ENCODE measurements at places on chromosomes 3 and 15. TPM values are rescaled to one million over a fixed set of nuclear protein-coding genes. Genes with fewer than 3 reads are reported as not detected.
A peak's percentile ranks its signal among the peaks of the same experiment; 100 is the strongest.

Gene IL5RA
- total RNA-seq = not detected

Gene MUC13
- total RNA-seq = not detected

GRCh38 chr3:31841515-31841914 lies 139.5 kb downstream of the OSBPL10 start:
- DNase-seq = no peak

GRCh38 chr15:40427188-40427587 lies 13.6 kb upstream of the BAHD1 start:
- DNase-seq = no peak

- no peak for DNase-seq
Measured at GRCh38 chr15:62085740-62086139, 19.0 kb downstream of the C2CD4A start.

Gene DCLK3
- not detected for total RNA-seq

GRCh38 chr3:69065318-69065964 lies 13.3 kb upstream of the TMF1 start:
- DNase-seq = no peak

Gene RTP1
- total RNA-seq = not detected

DNA sequence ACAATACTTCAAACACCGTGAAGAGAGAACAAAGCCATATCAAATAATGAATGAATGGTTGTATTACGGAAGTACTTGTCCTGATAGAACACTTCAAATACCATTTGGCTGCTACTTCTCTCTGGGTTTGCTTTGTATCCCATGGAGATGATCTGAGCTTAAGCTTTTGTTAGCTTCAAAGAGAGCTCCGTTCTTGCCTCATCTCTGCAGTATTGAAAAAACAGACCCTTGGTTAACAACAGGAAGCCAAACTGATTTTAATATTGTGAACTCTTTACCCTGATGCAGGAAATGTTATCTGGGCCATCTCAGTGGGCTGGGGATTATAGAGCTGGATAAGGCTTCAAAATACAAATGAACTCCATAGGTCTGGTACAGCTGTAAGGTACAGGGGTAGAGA lies 101.0 kb downstream of the CHL1 start:
- no peak for DNase-seq

Gene SCAMP2
- 13.2 TPM for total RNA-seq

DNA sequence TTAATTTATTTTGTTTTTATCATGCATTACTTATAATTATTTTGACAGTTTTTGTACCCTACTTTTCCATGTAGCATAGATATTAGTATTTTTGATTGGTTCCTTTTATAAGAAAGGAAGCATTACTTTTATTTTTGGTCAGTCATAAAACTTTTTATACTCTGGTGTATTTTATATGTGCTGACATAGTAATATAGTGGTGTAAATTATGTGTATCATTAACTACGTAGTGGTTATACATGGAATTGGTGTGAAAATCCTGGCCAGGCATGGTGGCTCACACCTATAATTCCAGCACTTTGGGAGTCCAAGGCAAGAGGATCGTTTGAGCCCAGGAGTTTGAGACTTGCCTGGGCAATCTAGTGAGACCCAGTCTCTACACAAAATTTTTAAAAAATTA lies 18.8 kb upstream of the NIPA2 start:
- DNase-seq = no peak

Gene TTLL13
- not detected for total RNA-seq

- DNase-seq = no peak
Measured at GRCh38 chr3:40521254-40521653, 3.5 kb upstream of the ZNF621 start.

Gene EXD1
- total RNA-seq = 0.03 TPM

- no peak for DNase-seq
Measured at GRCh38 chr3:145368748-145369147, 792.2 kb downstream of the PLOD2 start.

GRCh38 chr3:59444294-59444671 lies 394.5 kb upstream of the CFAP20DC start:
- no peak for DNase-seq

DNA sequence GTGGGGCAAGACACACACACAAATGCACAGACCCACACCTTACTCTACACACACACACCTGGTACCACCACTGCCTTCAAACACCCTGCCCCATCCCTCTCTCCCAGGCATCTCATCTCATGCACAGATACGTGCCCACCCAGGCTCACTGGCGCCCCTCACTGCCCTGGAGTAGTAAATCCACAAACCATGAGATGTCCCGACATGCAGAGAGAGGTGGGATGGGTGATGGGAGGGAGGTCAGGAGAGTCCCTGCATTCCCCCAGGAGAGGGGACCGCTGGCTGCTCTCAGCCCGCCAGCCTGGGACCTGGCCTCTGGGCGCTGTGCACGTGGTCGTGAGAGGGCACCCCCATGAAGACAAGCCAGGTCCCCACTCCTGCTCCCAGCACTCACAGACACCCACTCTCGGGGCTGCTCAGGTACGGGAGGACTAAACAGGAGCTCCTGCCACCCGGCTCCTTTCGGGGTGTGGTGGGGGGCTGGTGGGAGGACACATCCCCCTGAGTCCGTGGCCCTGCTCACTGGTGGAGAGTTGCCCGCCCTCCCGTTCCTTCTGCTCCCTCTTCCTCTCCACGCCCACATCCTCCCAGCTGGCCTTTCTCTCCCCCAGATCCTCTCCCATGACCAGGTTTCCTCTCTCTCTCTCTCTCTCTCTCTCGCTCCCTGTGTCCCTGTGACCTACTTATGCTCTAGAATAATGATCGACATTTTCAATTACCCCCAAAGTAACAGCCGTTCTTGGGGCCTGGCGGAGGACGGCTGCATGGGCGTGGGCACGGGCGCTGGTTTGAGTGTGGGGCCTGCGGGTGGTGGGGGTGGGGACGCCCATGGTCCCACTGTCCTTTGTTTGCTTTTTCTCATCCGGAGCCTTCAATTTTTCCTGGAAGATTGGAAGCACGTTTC lies 18.9 kb upstream of the CSPG4 start:
- peak; percentile 71 for DNase-seq

Gene WDR72
- total RNA-seq = not detected

GRCh38 chr15:90086868-90087268 lies 15.4 kb downstream of the IDH2 start:
- DNase-seq = peak; percentile 17

Gene TRIM71
- 24.6 TPM for total RNA-seq

GRCh38 chr15:96177279-96177678 lies 153.2 kb upstream of the NR2F2 start:
- no peak for DNase-seq

- DNase-seq = no peak
Measured at GRCh38 chr15:65311760-65312159, 7.3 kb downstream of the RNU5B-1 start.

- DNase-seq = no peak
Measured at GRCh38 chr15:85097250-85097649, 115.6 kb downstream of the PDE8A start.

DNA sequence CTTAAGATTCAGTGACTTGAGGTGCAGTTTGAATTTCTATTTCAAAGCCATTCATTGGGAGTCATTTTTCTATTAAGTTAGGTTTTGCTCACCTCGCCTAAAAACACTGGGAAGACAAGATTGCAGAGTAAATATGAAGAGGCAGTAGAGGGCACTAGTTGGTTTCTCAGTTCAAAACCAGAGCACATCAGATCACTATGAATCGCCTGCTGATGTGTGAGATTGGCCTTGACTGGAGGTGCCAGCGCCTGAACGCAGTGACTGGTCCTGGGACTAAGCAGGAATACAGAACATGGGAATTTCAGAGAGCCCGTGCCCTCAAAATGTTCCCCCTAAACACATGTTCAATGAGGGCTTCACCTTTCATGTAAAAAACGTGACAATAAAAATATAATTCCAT lies 229.0 kb downstream of the ITPR1 start:
- peak; percentile 72 for DNase-seq

DNA sequence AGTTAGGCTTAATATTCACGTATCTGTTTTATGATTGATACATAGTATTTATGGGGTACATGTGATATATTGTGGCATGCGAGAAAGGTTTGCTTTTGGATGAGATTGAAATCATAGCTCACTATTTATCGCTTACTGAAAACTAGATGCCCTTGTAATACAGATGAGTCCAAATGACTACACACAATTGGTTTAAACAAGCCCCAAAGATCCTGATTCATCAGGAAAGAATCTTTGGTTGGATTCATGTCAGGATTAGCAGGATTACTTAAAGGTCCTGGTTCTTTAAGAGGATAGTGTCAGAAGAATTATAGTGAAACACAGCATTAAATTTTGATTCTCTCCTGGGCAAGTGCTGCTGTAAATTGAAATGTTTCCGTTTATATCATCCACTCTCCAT lies 18.6 kb upstream of the AADAC start:
- DNase-seq = no peak

DNA sequence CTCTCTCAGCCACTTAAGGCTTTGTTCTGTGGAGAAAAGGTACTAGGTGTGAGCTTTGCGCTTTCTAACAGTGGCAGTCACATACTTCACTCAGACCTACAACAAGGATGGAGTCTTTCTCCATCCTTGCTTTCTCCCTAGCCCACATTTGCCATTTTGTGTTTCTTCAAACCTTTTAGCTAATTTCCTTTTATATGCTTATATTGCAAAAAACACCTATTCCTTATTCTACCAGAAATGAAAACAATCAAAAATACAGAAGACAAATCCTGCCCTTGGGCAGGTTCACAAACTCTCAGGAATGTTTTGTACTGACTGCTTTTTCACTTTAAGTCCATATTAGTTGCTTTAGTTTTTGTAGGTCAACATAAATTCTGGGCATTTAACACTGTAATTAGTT lies 914.2 kb downstream of the SQOR start:
- no peak for DNase-seq

DNA sequence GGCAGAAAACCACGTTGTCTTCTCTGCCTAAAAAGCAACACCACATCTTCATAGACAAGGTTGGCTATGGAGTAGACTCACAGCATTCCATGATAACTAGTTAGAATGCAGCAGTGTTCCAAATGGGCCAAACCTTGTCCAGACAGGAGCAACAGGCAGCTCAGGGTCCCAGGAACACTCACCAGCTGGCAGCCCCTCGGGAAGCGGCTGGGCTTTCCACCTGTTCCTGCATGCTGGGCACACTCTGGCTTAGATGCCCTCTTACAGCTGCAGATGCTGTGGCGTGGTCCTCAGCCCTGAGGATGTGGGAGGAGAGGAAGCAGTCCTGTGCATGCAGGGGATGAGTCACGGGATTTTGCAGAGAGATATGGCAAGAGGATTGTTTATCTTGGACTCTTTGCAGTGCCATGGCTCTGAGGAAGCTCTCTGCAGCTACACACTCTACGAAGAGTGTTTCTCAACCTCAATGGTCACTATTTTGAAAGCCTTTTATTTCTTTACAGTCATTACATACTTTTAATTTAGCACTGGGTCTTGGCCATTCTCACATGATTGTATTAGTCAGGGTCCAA lies 11.3 kb downstream of the NRROS start:
- DNase-seq = no peak

DNA sequence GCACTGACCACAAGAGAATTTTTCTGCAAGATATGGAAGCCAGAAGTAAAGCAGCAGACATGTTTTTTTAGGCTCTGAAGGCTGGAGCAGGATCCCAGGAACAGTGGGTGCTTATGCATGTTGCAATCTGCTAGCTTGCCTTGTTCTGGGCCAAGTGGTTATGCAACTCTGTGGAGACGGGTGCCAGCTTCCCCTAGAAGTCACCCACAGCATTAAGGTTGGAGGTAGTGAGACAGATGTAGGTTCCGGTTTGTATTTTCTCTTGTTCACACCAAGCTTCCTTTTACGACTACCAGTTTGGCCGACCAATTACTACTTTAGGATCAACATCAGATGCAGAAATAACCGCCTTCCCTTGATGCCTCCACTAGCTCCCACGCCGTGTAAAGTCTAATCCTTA lies 11.1 kb downstream of the DPH3 start:
- peak; percentile 22 for DNase-seq

DNA sequence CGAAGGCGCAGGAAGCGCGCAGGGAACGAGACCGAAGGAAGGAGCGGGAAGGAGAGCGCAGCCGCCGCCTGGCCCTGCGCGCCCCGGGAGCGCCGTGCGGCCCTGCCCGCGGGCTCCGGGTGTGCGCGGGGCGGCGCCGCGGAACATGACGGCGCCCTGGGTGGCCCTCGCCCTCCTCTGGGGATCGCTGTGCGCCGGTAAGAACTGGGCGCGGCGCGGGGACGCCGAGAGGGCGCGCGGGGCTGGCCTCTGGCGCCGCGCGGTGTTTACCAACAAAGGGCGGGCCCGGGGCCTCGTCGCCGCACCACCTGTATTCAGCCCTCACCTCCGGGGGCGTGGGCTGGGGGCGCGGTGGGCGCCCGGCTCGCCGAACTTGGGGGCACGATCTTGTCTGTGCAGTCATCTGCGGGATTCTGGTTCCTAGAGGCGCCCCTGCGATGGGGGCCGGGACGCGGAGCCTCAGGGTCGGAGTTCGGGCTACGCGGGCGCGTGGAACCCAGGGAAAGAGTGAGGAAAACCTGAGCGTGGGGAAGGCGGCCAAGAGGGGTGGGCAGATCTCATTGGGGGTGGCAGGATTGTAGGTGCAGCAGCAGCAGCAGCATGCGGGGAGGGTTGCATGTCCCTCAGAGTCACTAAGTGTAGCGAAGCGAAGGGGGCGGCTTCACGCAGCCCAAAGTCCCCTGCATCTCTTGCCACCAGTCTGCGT lies 641 bp downstream of the ACVR2B start:
- peak; percentile 20 for DNase-seq

DNA sequence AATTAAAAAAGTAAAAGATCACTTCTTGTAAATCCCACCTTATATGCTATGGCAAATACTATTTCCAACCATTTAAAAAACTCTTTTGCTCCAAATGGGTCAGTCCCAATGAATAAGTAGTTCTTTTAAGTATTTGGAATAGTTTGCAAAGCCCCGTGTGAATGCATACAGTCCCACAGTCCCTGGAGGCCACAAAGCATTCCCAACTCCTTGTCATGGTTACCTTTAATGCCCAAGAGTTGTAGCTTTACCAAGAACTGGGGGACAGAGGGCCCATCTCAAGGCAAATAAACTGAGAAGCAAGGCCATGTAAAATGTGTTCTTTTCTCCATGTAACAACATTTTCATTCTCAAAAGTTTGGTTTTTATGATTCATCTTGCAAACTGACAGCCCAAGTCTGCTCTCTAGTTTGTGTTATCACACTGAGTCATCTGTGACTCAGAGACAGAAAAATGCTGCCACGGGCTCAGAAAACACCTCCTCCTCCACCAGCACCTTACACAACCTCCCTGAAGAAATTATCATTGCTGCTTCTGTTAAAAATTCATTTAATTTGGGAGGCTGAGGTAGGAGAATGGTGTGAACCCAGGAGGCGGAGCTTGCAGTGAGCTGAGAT lies 336.2 kb downstream of the ERC2 start:
- no peak for DNase-seq

DNA sequence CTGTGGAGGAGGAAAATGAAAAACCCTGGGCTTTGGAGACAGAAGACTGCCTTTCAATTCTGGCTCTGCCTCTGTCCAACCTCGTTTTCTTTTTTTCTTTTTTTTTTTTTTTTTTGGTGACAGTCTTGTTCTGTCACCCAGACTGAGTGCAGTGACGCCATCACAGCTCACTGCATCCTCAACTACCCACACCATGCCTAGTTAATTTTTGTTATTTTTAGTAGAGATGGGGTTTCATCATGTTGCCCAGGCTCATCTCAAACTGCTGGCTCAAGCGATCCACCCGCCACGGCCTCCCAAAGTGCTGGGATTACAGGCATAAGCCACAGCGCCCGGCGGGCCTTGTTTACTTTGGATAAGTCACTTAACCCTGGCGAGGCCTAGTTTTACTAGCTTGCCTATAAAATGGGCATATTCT lies 66.3 kb upstream of the SLC25A26 start:
- DNase-seq = no peak

- DNase-seq = no peak
Measured at GRCh38 chr3:47452453-47453215, 23.1 kb downstream of the SCAP start.
